Endodermal cell (in vitro differentiated cells): ENCODE measurements at places on chromosomes 16 and 17. TPM values are rescaled to one million over a fixed set of nuclear protein-coding genes. Genes with fewer than 3 reads are reported as not detected.
A peak's percentile ranks its signal among the peaks of the same experiment; 100 is the strongest.

The ANKS4B gene
- total RNA-seq, result 0.75 and 0.90 TPM in 2 replicates

- no peak for DNase-seq
Observed at GRCh38 chr17:63316100-63316499, 130.0 kb downstream of the CYB561 start.

- DNase-seq, result no peak
Observed at GRCh38 chr17:14396547-14396946, 95.7 kb downstream of the HS3ST3B1 start.

DNA sequence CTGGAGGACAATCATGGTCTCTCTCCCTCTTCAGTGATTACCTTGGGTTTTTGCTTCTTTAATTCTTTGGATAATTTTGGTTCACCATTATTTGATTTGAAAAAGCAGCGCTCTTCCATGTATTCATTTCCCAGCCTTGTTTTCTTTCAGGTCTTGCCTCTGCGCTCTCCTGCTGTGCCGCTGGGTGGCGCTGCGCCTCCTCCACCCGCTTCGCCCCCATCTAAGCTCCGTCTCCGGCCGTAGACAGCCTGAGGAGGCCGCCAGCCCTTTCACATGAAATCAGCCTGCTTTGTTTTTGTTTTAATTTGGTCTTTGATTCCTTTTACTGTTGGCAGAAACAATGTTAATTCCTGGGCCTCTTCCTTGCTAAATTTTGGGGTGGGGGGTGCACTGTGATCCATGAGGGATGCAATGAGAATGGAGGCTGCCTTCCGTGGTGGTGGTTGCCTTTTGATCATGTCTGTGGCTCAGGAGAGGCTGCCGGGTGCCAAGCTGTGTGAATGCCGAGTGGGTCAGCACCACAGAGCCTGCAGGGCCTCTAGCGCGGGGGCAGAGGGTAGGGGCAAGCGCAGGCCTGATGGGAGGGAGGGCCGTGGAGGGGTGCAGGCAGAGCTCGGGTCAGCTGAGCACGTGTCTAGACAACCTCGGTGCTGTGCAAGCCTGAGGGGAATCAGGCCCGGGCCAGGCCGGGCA, 64.1 kb downstream of the PLD6 start:
- DNase-seq, result peak; percentile 90

- no peak for DNase-seq
Observed at GRCh38 chr16:2233872-2234812, 2.1 kb upstream of the DNASE1L2 start.

GRCh38 chr17:21215935-21216334, 2.0 kb upstream of the TMEM11 start:
- no peak for DNase-seq

The CRISPLD2 gene
- total RNA-seq, result 5.6 to 9.9 TPM (median 9.3 TPM) in 3 replicates

The TSPAN10 gene
- 1.3 and 1.8 TPM in 2 replicates for total RNA-seq

The TP53TG3F gene
- total RNA-seq, result not detected in 3 replicates

GRCh38 chr16:30374538-30374937, at the start of gene MYL11:
TSS of gene MYL11 (plus strand) at chr16:30374802. CDS start at chr16:30374858, 56 bp downstream.
- DNase-seq, result peak; percentile 38

The MFAP4 gene
- total RNA-seq, result 29.1 and 36.8 TPM in 2 replicates

DNA sequence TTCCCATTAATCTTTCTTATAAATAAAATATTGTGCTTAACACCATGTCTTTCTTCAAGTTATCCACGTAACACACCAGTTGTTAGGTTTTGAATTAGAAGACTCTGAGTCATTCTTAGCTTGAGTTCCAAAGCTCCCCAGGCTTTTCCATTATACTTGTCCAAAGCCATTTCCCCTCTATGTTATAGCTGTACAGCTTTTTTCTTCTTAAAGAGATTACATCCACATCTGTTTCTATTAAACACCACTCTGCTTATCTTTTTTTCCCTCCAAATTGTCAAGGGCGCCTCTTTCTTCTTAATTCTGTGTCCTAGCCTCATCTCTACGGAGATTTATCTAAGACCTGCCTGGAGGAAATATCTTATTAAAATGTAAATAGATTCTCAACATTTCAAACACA, 139.4 kb upstream of the CPHXL start:
- no peak for DNase-seq

- DNase-seq, result no peak
Observed at GRCh38 chr16:89000207-89000959, 23.4 kb upstream of the CBFA2T3 start.

GRCh38 chr17:52147872-52148271, 10.6 kb downstream of the CA10 start:
- DNase-seq, result no peak

- DNase-seq, result no peak
Observed at GRCh38 chr16:86381491-86381890, 128.8 kb upstream of the FOXF1 start.

DNA sequence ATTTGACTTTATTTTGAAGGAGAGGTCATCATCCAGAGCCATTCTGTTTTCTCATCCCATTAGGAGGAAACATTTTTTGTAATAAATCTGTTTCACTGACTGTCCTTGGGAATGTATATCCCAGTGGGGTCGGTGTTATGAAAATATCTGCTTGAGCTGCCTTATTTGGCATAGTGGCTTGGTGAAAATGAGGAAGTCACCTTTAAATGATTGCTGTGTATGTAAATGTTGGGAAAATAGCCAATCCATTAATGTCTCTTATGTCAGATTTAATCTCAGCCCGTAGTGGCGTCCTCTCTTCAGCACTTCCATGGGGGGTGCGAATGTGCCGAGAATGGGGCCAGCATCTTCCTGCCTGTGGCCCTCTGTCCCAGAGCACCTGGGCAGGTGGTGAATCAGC, 57.6 kb downstream of the BANP start:
- peak; percentile 76 for DNase-seq

The TBC1D28 gene
- total RNA-seq, result not detected in 2 replicates

The RNF227 gene
- total RNA-seq, result 1.1 to 5.9 TPM (median 1.7 TPM) in 3 replicates

- DNase-seq, result no peak
Observed at GRCh38 chr17:61926826-61927207, 965 bp downstream of the INTS2 start.

- DNase-seq, result peak; percentile 87
Observed at GRCh38 chr17:1562176-1562643, 382 bp downstream of the PITPNA start.

GRCh38 chr17:28863953-28864352, 9.1 kb downstream of the ERAL1 start:
- DNase-seq, result no peak

The TUFM gene
- total RNA-seq, result 115 to 165 TPM (median 156 TPM) in 3 replicates

DNA sequence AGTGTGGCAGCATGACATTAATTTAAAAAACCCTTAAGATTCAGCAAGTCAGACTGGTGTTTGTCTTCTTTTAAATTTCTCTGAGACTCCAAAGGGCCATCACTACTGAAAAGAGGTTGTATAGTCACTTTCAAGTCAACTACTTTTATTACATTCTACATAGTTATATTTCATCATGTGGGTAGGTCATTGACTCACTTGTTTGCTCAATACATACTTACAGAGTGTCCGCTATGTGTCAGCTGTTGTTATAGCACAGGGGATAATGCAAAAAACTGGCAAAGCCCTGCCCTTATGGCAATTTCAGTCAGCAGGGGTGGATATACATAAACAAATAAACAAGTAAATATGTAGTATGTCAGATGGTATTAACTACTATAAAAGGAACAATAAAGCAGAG, 2.5 kb upstream of the MYH4 start:
- no peak for DNase-seq

- no peak for DNase-seq
Observed at GRCh38 chr16:27429981-27430441, 28.0 kb downstream of the IL21R start.
